ENCODE measurements at places on chromosomes 4 and X.

GRCh38 chr4:109390115-109390768 lies 43.4 kb upstream of the SEC24B start:
- no peaks in the 10 kb centered on the region for H3K27me3 ChIP-seq
- H3K4me1 ChIP-seq, result peaks cover 33% of the 10 kb centered on the region
- no peak overlapping the region for H3K4me3 ChIP-seq
- H3K36me3 ChIP-seq, result no peaks in the 10 kb centered on the region
- no peak for DNase-seq

GRCh38 chrX:40278340-40279090 lies 180.8 kb upstream of the BCOR start:
- no peak overlapping the region for H3K27ac ChIP-seq
- DNase-seq, result no peak
- H3K4me3 ChIP-seq, result no peak overlapping the region
- H3K4me1 ChIP-seq, result peaks cover 20% of the 10 kb centered on the region
- peaks cover 26% of the 10 kb centered on the region for H3K27me3 ChIP-seq
- no peaks in the 10 kb centered on the region for H3K36me3 ChIP-seq

GRCh38 chrX:19606902-19607301 lies 91.6 kb upstream of the MAP3K15 start:
- peaks cover 10% of the 10 kb centered on the region for H3K36me3 ChIP-seq
- no peaks in the 10 kb centered on the region for H3K4me1 ChIP-seq
- DNase-seq, result no peak
- H3K27ac ChIP-seq, result no peak overlapping the region

DNA sequence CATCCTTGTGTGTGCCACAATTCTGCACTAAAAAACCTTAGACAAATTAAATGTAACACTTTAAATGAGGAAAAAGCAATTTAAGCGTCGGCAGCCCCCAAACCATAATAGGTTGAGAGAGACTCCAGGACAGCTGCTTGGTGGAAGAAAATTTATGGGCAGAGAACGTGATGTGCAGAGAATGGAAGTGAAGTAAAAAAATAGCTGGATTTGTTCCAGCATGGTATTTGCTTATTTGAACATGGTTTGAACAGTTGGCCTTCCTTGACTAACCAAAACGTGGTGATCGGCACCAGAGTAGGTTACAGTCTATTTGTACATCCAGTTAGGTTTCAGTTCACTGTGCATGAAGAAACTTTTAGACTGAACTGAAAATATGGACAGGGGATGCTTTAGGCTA lies 343.0 kb upstream of the CPEB2 start:
- H3K36me3 ChIP-seq, result no peaks in the 10 kb centered on the region
- no peak overlapping the region for H3K27ac ChIP-seq
- H3K4me1 ChIP-seq, result no peaks in the 10 kb centered on the region
- H3K4me3 ChIP-seq, result no peak overlapping the region

Data from nephron progenitor cell (in vitro differentiated cells).